ENCODE measurements at places on chromosomes 7 and 10.

- no peak for DNase-seq
Measured at GRCh38 chr10:59098387-59098786, 78.1 kb upstream of the PHYHIPL start.

DNA sequence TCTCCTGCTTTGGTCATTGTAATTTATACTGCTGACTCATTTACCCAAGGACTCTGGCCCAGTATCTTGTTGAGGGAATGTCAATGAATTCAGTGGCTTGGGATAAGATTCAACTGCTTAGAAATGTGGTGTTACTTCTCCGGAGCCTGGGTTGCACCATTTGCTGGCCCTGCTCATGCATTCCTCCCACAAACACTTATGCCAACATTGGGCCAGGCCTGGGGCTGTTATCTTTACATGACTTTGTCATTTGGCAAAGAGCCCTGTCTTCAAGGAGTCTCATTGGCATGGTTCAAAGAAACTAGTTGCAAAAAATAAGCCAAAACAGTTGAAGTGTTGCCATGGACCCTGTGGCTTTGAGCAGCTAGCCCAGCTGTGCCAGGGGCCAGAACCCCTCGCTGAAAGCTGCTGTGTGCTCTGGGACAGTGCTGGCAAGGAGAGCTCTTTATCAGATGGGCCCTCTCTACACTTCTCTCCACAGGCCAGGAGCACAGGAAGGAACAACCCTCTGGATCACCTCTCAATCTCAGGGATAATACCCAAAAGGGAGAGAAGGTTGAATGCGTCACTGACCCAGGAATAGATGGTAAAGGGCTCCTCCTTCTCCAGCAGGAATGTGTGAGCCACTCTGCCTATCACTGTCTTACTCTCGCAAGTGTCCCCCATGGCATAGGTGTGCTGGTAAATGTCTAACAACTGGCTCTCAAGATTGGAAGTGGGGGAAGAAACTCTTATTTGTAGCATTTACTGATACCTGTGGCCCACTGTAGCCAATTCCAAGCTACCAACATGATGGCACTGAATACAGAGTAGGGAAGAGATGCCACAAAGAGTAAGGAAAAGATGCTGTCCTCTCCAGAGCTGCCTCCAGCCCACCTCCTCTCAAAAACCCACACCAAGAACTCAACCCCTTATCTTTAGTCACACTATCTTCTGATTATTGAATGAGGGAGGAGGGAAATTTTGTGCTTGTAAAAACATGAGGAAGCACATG is 23.5 kb upstream of the PDE1C start:
- DNase-seq: no peak

- DNase-seq: no peak
Measured at GRCh38 chr10:69629519-69629896, 539 bp upstream of the FAM241B start.

DNA sequence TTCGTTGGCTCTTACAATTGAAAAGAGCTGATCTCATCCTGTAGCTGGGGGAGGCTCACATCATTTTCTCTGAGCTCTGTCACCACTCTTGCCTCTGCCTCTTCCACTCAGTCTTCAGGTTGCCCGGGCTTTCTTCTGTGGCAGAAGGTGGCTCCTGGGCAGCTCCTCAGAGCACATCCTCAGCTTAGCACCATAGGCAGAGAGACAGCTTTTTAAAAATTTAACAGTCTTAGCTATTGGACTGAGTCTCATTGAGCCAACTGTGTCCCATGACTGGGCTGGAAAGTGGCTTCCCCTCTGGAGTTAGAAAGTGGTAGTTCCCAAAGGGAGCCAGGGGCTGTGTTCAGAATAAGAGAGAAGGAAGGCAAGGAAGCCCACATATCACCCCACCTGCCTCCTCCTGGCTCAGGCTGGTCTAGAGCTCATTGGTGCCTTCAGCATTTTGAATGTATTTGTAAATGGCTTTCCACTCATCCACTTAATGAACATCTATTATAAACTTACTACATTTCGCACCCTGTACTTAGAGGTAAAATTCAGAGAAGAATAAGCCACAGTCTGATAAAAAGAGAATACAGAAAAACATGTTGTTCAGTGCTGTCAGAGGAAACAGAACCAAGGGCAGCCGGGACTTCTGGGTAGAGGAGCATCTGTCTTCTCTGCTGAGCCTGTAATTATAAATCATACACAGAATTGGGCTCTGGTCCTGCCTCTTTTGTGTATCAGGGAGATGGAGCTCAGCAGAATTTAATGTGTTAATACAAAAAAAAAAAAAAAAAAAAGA is 119.3 kb downstream of the WDFY4 start:
- DNase-seq: no peak

DNA sequence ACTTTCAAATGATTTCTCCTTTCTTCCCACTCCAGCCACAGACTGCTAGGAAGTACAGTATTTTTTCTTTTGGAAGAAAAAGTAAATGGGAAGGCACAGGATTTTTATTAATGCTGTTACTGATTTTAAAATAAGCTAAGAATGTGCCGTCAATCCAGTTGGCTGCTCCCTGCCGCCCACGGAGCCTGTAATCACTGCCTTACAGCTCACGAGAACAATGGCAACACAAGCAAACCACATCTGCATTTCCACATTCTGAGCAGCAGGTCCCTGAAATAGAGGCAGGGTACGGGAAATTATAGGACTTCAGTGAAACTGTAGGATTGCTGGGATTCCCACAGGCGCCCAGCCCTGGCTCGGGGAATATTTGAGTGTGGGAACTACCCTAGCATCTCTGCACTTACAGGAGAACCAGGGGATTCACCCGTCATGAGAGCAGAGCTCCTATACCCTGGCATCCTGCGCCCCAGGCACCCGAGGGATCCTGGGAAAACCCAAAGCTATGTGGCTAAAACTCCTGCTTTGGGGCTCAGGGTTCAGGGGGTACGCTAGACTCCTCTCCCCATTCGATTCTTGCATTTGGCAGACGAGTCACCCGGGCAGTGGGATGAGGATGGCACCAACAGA is 72.9 kb upstream of the TNS3 start:
- no peak for DNase-seq

- no peak for DNase-seq
Measured at GRCh38 chr10:22386503-22386902, 41.2 kb downstream of the SPAG6 start.

DNA sequence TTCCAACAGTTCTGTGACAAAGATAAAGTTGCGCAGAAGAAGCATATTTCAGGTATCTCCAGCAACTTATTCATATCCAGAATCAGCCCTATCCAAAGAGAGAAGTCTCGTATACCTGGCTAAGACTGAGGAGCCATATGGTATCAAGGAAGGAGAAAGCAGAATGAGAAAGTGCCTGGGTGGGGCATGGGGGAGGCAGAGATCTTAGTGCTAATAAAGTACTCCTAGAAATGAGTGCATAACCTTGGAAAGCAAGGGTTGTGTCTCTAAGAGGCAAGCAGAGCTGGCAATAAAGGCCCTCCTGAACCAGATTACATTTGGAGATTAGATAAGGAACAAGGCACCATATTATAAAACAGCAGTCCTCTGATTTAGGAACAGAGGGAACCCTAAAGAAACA is 12.7 kb downstream of the TASOR2 start:
- DNase-seq: no peak

- no peak for DNase-seq
Measured at GRCh38 chr10:57741751-57742150, 525.9 kb downstream of the IPMK start.

GRCh38 chr7:15851201-15851600 is 164.7 kb upstream of the MEOX2 start:
- no peak for DNase-seq

GRCh38 chr7:89623018-89623672 is 531.1 kb upstream of the STEAP1 start:
- no peak for DNase-seq

DNA sequence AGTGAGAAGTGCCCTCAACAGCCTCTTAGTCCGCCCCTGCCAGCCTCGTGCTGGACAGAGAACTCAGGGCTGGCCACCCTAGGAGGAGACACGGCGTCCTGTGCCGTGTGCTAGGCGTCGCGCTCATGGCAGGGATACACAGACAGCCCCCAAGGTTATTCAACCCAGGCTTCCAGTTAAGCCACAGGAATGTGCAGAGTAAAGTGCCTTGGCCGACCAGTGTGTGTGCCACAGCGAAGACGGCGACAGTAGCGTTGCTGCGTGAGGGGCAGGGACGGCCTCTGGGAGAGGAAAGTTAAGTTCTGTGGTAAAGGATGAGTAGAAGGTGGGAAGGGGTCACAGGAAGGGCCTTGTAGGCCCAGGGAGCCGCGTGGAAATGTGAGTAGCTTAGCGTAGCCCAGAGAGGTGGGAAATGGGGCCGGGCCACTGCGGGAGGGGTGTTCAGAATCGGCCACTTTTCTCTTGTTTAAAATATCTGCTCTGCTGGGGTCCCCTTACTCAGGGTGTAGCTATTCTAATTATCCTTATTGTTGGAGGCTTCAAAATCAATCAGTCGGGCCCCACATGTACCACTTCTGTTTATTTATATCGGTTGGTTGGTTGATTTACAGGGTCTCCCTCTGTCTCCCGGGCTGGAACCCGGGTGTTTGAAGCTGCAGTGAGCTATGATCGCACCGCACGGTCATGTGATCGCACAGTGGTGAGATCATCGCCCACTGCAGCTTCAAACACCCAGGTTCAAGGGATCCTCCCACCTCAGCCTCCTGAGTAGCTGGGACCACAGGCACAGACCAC is 24.5 kb downstream of the TMEM120A start:
- no peak for DNase-seq

- no peak for DNase-seq
Measured at GRCh38 chr10:102504179-102504975, 605 bp downstream of the SUFU start.

- no peak for DNase-seq
Measured at GRCh38 chr10:6388261-6388893, 185.6 kb downstream of the PFKFB3 start.

DNA sequence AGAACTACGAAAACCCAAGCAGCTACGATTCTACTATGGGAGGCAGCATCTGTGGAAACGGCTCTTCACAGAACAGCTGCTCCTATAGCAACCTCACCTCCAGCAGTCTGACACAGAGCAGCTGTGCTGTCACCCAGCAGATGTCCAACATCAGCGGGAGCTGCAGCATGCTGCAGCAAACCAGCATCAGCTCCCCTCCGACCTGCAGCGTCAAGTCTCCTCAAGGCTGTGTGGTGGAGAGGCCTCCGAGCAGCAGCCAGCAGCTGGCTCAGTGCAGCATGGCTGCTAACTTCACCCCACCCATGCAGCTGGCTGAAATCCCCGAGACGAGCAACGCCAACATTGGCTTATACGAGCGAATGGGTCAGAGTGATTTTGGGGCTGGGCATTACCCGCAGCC is 81.6 kb upstream of the SAMD8 start:
- DNase-seq: no peak

- no peak for DNase-seq
Measured at GRCh38 chr10:3747248-3747960, 37.6 kb downstream of the KLF6 start.

- DNase-seq: no peak
Measured at GRCh38 chr7:55053651-55054571, 35.1 kb downstream of the EGFR start.

- no peak for DNase-seq
Measured at GRCh38 chr7:54824655-54825054, 65.6 kb upstream of the SEC61G start.

DNA sequence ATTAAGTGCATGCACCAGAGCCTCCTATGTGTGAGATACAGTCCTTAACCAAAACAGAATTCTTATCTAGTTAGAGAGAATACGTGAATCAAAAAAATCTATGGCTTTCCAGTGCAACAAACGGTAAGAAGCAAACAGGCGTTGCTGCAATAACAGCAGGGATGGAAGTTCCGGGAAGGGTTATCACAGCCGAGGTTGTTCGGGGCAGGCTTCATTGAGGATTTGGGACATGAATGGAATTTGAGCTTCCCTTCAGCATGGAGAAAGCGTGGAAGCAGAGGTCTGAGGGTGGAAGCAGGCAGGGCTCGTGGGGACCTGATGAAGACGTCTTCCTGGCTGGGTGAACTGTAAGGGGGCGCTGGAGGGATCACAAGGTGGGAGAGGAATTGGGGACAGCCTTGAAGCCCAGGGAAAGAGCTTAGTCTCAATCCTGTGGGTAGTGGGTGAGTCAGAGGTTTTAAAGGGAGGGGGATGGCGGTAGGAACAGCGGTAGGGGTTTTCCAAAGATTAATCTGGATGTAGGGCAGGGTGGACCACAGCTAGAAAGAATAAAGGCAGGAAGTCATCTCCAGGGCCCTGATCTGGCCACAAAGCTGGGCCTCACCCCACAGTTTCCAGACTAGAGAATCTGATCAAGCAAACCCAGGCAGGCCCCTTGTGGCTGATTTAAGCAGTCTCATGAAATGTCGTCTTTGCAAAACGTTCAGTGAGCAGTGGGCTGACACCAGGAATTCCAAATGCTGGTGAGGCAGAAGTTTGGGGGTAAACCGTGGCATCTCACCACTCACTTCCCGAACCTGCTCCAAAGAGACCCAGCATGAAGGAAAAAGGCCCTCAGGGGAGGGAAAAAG is 65.1 kb downstream of the CALML3 start:
- no peak for DNase-seq

DNA sequence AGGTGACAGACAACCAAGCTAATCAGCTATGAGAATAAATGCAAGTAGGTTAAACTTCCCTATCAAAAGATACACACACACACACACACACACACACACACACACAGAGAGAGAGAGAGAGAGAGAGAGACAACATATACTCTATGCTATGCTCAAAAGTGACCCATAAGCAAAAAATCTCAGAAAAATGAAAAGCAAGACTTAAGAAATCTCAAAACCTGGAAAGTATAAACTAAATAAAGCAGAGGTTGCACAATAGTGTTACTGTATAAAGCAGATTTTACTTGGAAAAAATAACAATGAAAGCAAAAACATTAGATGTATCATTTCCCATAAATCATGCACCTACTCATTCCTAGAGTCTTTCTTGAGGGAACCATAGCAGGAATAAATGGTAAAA is 221.5 kb downstream of the INHBA start:
- DNase-seq: no peak

GRCh38 chr10:43735907-43736306 is 87.2 kb upstream of the ZNF32 start:
- DNase-seq: no peak

DNA sequence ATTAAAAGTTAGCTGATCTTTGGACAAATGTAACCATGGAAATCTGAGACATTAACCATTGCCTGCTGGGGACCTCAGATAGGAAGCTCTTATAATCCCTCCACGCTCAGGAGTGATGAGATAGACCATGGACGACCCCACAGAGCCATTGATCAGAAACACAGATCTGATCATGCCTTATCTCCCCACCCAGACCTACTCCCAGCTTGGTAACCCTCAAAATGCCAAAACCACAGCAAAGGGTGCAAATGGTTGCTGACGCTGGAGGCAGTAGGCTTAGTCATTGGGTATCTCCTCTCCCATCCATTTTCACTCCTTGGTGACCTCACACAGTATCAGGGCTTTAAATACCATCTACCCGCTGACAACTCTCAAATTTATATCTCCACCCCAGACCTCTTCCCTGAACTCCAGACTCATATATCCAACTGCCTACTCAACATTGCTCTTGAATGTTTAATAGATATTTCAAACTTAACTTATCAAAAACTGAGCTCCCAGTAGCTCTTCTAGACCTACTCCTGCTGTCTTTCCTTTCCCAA is 60.8 kb downstream of the CRTAC1 start:
- no peak for DNase-seq
